ENCODE measurements at places on chromosomes 5 and 9.

DNA sequence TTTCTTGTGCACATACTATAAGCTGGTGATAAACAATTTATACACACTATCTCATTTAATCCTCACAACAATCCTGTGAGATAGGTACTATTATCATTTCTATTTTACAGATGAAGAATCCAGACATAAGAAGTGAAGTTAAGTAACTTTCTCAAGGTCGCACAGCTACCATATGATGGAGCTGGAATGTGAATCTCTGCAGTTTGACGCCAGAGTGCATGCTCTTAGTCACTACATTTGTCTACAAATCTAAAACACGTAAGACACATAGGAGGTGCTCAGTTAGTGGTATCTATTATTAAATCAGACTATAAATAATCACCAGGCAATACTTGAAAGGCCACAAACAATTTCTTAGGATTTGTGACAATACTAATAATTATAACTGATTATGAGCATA lies 45.0 kb upstream of the CDKN2B start:
- DNase-seq = no peak

- DNase-seq = no peak
These were observed 470.6 kb downstream of the PRDM9 start for GRCh38 chr5:23977997-23978396.

DNA sequence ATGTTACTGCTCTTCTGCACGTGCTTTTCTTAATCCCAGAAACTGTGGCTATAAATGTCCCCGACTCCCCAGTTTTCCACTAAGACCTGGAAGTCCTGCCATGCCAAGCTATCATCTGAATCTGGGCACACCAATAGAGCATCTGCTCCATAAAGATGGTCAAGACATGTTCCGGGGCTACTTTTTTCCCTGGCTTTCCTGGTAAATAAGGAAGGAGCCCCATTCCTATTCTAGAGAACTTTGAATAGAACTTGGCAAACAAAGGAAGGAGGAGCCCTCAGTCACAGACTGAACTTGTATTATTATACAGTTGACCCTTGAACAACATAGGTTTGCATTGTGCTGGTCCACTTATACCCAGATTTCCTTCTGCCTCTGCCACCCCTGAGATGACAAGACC lies 182.9 kb downstream of the CCDC192 start:
- DNase-seq = no peak

GRCh38 chr5:40413743-40414142 lies 266.0 kb upstream of the PTGER4 start:
- DNase-seq = no peak

GRCh38 chr5:132389051-132389331 lies 19.5 kb downstream of the SLC22A5 start:
- DNase-seq = no peak

DNA sequence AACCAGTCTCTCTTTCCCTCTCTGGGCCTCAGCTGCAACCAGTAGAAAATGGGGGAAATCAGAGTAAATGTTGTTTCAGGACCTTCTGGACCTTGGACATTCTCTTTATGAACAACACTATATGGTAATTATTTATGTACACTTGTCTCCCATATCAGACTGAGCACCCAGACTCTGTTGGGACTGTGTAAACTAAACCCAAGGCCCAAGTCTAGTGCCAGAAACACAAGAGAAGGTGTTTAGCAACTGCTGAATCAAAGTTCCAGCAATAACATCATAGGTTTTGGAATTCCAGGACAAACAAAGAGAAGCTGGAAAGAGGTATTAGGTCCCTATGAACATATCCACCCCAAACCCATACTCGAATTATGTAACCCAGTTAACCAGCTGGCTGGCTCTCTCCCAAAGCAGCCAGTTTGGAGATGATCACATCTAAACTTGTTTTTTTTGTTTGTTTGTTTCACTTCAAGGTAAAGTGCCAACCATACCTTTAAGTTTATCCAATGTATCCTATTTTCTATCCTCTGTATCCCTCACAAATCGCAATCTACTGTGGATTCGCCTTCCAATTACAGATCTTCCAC lies 1.9 kb upstream of the RNF38 start:
- DNase-seq = no peak

GRCh38 chr9:12915366-12915954 lies 140.6 kb downstream of the LURAP1L start:
- no peak for DNase-seq

DNA sequence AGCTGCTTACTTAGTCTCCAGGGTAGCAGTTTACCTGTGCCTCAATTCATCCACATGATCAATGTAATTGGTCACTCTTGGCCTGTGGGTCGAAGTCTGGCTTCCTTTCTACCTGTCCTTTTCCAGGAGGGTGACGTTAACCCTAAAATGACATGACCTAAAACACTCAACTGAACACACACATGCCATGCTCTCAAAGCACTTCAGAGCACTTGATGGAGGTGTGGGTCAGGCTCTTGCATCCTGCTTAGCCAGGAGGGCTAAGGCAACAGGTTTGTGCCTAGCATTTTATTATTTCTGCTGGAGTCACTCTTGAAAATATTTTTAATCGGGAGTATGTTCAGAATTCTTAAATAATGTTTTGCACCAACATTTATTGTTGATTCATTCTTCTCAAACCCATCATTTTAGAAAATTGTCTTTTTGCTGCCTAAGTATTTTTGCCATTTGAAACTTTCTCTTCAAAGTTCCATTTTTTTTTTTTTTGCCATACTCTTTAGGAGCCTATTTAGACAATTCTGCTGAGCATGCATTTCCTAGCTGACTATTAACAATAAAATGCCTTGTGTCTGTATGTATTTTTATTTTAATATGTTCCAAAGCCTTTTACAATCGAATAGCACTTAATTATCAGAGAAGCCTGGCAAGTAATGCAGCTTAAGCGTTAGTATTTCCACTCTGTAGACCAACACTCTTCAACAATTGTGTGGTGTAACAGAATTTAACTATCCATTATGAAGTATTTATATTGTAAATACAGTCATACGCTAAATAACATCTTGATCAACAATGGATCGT lies 59.1 kb downstream of the ATP10B start:
- DNase-seq = no peak

GRCh38 chr9:16248822-16249221 lies 621.6 kb downstream of the BNC2 start:
- DNase-seq = no peak

DNA sequence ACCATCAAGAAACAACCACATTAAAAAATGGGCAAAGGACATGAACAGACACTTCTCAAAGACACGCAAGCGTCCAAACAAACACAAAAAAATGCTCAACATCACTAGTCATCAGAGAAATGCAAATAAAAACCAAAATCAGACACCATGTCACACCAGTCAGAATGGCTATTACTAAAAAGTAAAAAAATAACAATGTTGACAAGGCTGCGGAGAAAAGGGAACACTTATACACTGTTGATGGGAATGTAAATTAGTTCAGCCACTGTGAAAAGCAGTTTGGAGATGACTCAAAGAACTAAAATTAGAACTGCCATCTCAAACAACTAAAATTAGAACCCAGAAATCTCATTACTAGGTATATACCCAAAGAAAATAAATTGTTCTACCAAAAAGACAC lies 80.4 kb downstream of the CAAP1 start:
- no peak for DNase-seq
